Femur (tissue), 1 donor: ENCODE measurements at places on chromosomes 12 and 14.

DNA sequence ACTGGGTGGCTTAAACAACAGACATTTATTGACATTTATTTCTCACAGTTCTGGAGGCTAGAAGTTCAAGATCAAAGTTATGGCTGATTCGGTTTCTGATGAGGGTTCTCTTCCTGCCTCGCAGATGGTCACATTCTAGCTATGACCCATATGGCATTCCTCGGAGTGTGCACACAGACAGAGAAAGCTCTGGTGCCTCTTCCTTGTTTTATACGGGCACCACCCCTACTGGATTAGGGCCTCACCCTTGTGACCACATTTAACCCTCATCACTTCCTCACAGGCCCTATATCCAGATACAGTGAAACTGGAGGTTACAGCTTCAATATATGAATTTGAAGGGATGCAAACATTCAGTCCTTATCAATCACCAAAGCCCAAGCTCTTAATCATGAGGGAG is 77.0 kb upstream of the OVCH1 start:
- no peak for DNase-seq

DNA sequence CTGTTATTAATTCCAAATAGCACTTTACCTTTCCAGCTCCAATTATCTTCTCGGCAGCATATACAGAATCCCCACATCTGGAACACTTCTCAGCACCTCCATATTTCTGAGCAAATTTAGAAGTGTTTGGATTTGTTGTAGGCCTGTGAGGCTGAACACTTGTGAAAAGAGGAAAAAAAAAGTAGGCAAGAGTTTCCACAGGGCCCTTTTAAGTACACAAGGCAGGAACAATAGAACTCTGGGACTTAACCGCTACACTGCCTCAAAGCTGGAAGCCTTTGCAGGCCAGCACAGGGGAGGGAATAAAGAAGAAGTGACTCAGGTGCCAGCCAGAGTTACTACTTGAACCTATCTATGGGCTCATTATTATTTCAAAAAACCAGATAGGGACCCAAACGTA is 18.6 kb downstream of the CSRP2 start:
- DNase-seq, result no peak

GRCh38 chr12:110379197-110379596 is 24.3 kb downstream of the ANAPC7 start:
- no peak for DNase-seq

GRCh38 chr14:35050652-35051051 is 4.6 kb downstream of the FAM177A1 start:
- DNase-seq, result no peak

- no peak for DNase-seq
These were observed 135.2 kb downstream of the GCH1 start for GRCh38 chr14:54767450-54767849.

DNA sequence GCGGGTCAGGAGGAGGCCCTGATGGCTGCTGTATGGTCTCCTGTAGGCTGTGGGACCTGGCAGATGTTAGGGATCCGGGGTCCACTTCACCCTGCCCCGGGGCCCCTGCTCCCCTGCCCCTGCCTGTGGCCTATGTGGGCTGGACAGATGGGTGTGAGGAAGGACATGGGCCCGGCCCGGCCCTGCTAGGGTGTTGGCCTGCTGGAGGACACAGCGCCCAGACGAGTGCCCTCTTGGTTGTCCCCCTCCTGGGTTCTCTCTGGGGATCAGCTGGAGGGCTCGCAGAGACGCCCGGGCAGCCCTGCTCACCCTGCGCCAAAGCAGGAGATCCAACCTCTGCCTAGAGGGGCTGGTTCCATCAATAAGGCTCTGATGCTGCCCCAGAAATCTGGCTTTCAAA is 36.2 kb downstream of the BEGAIN start:
- no peak for DNase-seq

DNA sequence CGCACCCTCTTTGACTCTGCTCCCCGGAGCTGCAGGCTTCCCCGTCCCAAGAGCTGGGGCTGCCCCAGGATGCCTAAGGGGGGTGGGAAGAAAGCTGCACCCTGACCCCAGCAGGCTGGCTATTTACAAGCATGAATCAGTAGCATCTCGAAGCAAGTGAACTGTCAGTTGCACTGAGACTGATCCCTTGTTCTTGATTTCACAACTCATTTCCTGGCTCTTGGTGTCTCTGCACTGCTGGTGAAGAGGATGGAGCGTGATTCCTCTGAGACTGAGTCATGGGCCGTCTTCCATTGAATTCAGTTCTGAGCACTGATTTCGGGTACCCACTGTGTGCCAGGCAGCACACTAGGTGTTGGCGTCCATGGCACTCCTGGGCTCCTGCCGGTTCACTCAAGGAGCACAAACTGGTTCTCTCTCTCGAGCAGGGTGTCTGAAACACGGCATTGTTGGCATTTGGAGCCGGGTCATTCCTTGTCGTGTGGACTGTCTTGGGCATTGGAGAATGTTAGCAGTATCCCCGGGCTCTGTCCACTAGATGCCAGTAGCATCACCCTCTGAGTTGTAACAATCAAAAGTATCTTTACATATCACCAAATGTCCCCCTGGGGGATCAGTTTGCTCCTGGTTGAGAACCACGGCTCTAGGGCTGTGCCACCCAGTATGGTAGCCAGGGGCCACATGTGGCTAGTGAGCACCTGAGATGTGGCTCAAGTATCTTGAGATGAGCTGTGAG is 86.9 kb downstream of the RIN3 start:
- no peak for DNase-seq

- no peak for DNase-seq
These were observed 109.7 kb downstream of the ANO4 start for GRCh38 chr12:100904270-100904669.

DNA sequence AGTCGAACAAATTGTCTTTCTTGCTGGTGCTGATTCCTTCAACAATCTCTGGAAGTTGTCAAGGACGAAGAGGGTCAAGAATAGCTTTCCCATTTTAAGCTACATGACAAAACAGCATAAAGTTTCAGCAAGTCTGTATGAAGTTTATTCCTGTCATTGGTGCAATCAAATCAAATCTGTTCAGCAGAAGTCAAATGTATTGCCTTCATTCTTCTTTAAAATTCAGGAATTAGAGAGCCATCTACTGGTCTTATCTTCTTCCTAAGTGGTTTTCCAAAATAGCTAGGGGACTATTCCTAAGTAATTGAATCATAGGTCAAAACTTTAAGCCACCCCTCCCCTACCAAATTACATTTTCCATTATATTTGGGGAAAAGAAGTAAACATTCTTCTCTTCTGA is 990.2 kb downstream of the GALC start:
- DNase-seq, result no peak

- peak; percentile 87 for DNase-seq
These were observed at the start of gene KCNJ8 for GRCh38 chr12:21774358-21775132. Gene KCNJ8, minus strand, starts transcription at chr12:21774706. Its CDS starts 1,090 bp downstream, at chr12:21773616.

- no peak for DNase-seq
These were observed 113.0 kb downstream of the PLEKHA5 start for GRCh38 chr12:19242581-19242980.

DNA sequence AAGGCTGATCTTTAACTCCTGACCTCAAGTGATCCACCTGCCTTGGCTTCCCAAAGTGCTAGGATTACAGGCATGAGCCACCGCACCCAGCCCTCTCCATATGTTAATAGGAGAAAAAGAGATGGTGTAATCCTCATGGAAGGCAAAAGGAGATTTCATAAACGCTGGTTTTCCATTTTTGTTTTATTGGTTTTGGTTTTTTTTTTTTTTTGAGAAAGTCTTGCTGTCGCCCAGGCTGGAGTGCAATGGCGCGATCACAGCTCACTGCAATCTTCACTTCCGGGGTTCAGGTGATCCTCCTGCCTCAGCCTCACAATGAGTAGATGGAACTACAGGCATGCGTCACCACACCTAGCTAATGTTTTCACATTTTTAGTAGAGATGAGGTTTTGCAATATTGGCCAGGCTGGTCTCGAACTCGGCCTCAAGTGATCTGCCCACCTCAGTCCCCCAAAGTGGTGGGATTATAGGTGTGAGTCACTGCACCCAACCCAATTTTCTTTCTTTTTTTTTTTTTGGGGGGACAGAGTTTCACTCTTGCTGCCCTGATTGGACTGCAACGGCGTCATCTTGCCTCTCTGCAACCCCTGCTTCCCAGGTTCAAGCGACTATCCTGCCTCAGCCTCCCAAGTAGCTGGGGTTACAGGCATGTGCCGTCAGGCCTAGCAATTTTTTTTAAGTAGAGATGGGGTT is 8.1 kb downstream of the PTGES3 start:
- no peak for DNase-seq

DNA sequence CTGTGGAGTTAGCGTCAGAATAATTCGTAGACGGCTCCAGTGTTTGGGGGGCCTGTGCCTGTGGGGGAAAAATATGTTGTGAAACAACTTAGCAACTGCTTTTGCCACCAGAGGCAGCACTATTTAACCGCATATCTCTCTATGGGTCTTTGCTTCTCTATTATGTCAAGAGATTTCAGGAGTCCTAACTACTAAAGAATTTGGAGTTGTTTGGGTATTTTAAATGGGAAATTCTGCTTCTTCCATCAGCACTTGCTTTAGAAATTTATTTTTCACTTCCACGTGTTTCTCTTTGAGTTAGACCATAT is 594 bp upstream of the CLEC14A start:
- peak; percentile 78 for DNase-seq

DNA sequence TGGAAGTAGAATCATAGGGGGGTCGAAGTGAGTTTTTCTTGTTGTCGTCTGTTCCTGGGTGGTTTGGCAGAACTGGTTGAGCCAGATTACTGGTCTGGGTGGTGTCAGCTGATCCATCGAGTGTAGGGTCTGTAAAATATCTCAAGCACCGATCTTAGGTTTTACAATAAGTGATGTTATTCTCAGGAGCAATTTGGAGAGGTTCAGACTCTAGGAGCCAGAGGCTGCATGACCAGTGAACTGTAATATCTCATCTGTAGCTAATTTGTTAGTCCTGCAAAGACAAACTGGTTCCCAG is 9.7 kb upstream of the SERPINA1 start:
- no peak for DNase-seq

GRCh38 chr12:43826681-43827080 is 9.2 kb upstream of the TMEM117 start:
- no peak for DNase-seq

DNA sequence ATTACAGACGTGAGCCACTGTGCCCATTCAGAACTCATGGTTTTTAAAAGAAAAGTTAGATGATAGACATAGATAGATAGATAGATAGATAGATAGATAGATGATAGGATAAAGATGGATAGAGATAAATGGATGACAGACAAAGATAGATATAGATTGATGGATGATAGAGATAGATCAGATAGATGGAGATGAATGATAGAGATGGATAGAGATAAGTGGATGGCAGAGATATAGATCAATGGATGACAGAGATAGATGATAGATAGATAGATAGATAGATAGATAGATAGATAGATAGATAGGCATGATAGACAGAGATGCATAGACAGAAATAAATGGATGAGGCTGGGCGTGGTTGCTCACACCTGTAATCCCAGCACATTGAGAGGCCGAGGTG is 13.7 kb upstream of the SLC25A3 start:
- DNase-seq, result no peak

GRCh38 chr14:38882533-38882932 is 220.5 kb downstream of the SEC23A start:
- DNase-seq, result no peak

DNA sequence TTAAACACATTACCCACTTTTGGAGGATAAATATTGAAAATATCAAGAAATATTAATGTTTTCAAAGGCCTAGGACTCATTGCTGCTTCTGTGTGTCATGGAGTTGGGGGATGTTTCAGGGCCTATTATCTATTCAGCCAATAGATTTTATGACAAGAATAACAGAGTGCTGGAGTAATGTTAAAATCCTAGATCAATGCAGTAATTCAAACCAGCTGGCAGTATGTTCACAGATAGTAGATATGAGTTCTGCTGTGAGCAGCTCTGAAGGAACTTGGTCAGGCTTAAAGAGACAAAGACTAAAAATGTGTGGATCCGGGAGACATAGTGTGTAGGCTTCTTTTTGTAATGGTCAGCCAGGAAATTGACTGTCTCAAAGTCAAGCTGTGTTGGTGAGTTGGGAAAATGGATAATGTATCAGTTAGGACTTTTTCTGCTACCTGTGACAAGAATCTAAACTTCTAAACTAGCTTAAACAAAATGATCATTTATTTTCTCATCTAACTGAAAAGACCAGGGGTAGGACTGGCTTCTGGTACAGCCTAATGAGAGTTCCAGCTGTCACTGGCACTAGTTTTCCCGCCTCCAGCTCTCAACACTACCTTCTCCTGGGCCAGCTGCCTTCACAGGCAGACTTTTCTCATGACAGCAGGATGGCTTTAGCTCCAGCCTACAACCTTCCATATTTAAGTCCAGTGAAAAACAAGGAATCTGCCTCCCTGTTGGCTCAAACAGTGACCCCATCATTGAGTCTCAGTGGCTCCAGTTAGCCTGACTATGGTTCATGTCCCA is 16.3 kb upstream of the POLR3B start:
- no peak for DNase-seq

DNA sequence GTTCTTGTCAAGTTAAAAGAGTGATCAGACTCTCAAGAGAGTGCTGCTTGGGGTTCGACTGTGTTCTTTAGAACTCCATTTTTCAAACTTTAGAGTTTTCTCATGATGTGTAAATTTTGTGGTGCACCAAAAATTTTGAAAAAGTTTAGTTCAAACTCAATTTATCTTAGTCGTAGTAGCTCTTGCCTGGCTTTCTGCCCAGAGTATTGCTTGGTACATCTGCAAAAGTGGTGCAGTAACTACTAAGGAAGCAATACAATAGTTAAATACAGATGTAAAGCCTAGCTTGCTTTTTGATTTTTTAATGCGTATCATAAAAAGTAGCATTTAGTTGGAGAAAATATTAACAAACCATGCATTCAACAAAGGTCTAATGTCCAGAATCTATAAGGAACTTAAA is 9.5 kb upstream of the CCDC91 start:
- no peak for DNase-seq

DNA sequence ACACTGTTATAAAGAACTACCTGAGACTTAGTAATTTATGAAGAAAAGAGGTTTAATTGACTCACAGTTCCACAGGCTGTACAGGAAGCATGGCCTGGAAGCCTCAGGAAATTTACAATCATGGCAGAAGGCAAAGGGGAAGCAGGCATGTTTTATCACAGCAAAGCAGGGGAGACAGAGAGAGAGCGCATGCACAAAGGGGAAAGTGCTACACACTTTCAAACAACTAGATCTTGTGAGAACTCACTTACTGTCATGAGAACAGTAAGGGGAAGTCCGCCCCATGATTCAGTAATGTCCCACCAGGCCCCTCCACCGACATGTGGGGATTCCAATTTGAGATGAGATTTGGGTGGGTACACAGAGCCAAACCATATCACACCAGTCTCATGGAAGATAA is 313.9 kb downstream of the CACNA1C start:
- no peak for DNase-seq

DNA sequence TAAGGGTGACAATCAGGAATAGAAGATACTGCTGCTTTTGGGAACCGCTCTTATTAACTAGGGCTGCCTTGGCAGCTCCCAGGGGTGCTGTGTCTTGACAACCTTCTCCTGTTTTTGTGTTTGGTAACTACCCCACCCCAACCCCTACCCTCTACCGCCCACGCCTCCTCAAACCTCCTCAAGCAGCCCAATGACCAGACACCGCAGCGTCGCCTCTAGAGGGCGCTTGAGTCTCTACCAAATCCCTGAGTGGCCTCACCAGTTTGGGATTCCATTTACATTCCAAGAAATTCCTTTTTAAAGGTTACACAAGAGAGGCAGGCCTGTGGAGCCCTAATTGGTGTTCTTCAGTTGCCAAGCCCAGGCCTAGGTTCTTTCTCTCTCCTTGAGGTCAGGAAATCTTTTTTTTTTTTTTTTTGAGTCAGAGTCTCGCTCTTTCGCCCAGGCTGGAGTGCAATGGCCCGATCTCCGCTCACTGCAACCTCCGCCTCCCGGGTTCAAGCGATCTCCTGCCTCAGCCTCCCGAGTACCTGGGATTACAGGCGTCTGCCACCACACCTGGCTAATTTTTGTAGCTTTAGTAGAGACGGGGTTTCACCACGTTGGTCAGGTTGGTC is 72.4 kb upstream of the USP44 start:
- peak; percentile 42 for DNase-seq
